ENCODE measurements at places on chromosomes 7 and 10.

DNA sequence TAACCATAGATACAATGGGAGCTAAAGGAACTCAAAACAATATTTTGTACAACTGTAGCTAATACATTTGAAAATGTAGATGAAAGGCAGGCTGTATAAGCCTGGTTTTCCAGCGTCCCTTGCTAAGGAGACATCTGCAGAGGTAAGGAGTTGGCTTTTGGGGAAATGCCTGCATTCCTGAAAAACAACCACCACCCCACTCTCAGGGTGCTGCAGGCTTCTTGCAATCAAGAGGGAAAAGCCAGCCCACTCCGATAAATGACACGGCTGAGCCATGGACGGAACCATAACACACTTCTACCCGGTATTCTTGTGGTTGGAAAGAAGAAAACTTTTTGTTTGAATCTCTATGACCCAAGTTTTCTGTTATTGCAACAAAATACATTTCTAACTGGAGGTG lies 200.3 kb downstream of the TEX36 start:
- DNase-seq: no peak

GRCh38 chr10:3624367-3624766 lies 160.6 kb downstream of the KLF6 start:
- DNase-seq: no peak

GRCh38 chr10:75292794-75293445 lies 57.2 kb upstream of the COMTD1 start:
- DNase-seq: no peak

DNA sequence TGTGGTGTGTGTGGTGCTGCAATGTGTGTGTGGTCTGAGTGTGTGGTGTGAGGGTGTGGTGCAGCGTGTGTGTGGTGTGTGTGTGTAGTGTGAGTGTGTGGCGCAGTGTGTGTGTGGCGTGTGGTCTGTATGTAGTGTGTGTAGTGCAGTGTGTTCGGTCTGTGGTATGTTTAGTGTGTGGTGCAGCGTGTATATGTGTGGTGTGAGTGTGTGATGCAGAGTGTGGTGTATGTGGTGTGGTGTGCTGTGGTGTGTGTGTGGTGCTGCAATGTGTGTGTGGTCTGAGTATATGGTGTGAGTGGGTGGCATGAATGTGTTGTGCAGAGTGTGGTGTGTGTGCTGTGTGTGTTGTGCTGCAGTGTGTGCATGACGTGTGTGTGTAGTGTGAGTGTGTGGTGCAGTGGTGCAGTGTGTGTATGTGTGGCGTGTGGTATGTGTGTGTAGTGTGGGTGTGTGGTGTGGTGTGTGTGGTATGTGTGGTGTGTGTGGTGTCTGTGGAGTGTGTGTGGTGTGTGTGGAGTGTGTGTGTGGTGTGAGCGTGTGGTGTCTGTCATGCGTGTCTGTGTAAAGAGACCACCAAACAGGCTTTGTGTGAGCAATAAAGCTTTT lies 31.0 kb upstream of the PODXL start:
- DNase-seq: no peak

- DNase-seq: no peak
Measured at GRCh38 chr10:121860810-121861209, 67.0 kb downstream of the ATE1 start.

DNA sequence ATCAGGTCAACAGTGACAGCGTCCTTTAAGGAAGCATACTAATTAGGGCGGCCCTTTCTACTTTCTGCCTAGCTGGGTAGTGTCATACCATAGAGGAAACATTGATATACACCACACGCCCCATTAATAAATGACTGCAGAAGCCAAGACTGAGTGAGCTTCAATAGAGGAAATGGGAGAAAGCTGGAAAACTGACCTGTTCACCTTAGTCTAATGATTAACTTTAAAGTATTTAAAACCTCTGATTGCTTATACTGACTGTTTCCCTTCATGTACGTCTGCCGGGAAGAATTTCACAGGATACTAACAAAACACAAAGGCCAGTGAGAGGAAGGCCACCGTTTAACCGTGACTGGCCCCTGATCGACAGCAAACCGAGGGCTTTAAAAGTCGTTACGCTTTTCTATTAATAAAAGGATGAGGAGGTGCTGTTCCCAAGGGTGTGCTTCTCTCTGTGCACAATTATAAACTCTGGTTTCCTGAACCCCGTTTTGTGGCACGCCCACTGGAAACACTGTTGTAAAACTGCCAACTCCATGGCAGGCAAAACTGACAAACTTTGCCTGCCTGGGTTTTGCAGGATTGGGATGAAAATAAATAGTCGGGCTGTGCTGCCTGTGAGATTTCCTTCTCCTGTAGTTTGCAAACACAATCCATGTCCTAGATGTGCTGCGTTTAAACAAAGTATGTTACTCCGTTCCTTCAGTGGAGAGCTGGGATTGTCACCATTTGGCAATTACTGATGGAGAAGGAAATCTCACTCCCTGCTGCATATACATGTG lies 137.6 kb downstream of the NRP1 start:
- no peak for DNase-seq

- peak; percentile 98 for DNase-seq
Measured at GRCh38 chr10:37857287-37858211, at the start of gene ZNF248. Gene ZNF248 (minus strand): TSS chr10:37857610. CDS start chr10:37856310, 1,300 bp downstream.

GRCh38 chr10:127410030-127410429 lies 139.1 kb upstream of the NPS start:
- no peak for DNase-seq

GRCh38 chr10:76514321-76514720 lies 1082.9 kb downstream of the LRMDA start:
- no peak for DNase-seq

GRCh38 chr7:66125052-66125694 lies 10.5 kb downstream of the CRCP start:
- DNase-seq: peak; percentile 46

DNA sequence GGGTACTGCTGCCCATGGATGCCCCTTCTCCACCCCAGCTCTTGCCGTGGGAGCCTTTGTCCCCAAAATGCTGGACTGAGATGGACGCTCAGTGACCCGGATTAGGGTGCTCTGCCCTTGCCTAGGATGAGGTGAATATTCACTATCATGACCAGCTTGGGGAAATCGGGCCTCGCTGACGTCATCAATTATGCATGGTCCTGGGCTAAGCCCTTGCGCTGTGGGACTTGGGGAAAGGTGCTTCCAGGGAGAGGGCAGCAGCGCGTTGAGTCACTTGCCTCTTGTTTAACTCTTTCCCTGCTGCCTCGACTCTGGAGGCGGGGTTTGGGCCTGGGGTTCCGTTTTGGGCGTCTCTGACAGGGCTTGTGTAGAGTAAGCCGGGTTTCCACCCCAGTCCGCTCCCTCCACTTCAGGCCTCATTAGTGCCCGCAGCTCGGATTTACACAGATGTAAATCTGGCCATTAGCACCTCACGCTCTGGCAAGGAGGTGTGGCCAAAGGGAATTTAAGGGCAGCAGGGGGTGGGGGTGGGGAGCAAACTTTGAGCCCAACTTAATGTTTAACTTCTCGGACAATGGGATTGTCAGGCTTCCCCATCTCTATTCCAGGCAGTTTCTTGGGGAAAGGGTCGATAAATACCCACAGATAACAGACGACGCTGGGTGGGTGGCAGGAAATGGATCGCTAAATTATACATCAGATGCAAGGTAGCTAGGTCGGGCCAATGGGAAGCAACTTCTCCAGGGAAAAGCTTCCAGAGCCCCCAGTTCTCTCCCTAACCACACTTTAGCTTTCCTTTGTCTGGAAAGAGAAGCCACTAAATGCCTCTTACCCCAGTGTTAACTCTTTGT lies 51.3 kb upstream of the TCF7L2 start:
- no peak for DNase-seq

DNA sequence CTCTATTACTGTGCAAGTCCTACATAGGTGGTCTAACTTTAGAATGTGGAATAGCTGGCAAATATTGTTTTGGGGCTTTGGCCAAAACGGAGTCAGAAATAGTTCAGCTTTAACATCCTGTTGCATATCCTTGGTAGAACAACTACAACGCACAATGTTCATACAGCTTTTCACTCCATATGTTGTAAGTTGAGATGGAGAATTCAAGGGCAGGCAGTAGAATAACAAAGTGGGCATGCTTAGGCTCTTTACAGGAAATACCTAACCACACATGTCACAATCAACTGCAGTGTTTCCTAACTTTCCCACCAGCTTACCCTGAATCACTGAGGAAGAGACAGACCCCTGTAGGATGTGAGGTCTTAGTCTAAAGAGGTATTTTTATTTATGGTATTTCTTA lies 122.3 kb downstream of the PPP1R3A start:
- no peak for DNase-seq

- no peak for DNase-seq
Measured at GRCh38 chr7:138917771-138918170, 63.4 kb downstream of the KIAA1549 start.

GRCh38 chr10:104043854-104044253 lies 41.8 kb downstream of the COL17A1 start:
- no peak for DNase-seq

GRCh38 chr7:94303118-94303517 lies 91.6 kb upstream of the COL1A2 start:
- no peak for DNase-seq

GRCh38 chr10:75150656-75151055 lies 39.2 kb downstream of the SAMD8 start:
- DNase-seq: no peak

DNA sequence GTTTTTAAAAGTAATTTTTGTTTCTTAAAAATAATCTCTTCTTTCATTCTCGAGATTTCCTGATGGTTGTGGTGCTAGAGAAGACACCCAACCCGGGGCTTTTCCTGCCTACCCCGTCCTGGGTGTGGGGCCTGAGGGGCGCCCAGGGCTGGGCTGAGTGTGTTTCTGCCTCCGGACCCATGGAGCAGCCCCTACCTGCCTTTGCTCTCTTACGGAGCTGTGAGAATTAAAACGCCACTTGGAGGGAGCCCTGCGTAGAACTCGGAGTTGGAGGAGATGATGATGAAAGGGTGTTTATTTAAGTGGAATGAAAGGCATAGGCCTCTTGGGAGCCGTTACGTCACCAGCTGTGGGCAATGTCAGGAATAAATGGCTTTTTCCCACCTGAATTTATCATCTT lies 261.8 kb upstream of the SHH start:
- DNase-seq: no peak

DNA sequence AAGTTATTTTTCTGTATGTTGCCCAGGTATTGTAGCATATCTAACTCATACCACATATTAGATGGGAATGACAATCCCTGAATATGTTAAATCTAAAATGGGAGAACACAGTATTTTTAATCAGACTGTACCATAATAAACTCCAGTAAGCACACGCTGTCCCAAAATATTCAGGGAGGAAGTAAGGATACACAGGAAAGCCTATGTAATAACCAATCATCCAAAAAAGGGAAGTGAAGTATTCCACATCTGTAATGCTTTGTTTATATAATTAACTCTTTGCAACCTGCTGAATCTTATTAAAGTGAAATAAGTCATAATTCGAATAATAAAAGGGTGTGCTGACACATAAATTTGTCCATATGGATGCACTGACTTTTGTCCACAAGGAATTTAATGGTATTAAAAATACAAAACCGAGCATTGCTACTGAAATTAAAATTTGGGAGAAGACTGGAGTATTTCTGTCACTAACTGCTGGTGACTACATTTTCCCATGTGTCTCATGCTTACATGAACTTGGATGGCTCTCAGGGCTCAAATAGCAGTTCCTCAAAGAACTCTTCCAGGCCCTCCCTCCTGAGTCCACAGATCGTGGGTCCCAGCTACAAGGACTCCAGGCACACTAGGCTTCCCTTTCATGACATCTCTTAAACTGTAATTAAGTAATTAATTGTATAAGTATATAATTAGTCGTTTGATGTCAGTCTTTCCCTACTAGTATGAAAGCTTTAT lies 120.6 kb downstream of the NEBL start:
- no peak for DNase-seq

DNA sequence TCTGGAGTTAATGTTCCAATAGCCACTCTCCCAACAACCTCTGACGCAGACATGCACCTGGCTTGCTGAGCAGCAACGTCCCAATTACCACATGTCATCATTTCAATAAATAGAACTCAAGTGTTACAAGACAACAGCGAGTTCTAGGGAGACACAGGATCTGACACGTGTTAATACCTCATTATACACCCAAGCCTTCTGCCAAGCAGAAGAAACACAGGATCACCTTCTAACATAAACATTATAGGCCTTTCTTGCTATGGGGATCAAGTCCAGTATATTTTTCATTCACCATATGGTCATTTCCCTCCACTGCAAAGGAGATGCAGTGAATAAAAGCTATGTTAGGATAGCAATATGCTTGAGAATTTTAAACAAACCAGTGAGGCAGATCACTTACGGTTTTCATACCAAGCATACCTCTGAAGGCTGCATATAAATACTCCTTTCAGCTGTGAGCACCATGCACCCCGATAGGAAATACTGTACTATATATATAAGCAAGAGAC lies 74.2 kb downstream of the JAZF1 start:
- no peak for DNase-seq

GRCh38 chr7:123502201-123502600 lies 32.2 kb downstream of the IQUB start:
- DNase-seq: no peak

GRCh38 chr10:30823651-30824050 lies 194.1 kb upstream of the LYZL2 start:
- no peak for DNase-seq

DNA sequence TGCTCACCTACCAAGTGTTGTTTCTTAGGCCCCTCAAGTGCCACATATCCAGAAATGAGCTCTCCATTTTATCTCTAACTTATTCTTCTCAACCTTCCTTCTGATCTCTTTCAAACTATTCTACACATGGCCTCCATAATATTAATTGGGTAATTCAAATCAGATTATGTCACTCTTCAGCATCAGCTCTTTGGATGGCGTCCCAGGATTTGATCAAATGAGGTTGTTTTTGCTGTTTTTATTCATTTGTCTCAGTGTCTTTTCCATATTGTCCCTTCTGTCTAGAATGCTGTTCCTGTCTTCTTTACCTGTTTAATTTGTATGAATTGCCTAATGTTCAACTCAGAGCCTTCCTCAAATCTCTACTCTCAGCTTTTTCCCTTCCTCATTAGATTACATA lies 234.6 kb upstream of the CXCL12 start:
- no peak for DNase-seq

GRCh38 chr10:118799777-118800176 lies 45.0 kb upstream of the CACUL1 start:
- no peak for DNase-seq

DNA sequence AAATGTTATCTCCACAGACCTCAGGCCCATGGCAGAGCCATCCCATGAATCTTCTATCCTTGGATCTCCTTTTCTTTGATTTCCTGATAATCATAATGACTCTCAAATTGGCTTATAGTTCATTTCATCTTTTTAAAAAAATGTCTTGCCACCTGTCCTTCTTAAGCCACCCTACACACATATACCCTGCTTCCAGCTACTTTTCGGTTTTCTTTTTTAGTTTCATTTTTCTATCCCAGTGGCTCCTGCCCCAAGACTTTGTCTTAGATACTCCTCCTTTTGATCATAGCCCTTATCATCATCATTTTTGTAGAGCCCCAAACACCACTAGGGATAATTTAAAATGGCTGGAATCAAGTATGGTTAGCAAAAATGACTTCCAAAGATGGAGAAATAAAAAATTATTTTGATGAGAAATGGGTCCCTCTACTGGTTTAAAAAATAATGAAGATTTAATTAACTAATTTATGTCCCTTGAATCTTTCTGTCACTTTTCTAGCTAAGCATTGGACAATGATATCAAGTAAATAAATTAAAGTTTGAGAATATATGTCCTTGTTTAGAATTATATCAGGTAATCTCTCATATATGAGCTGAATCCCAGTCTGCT lies 277.3 kb upstream of the SEMA3D start:
- DNase-seq: no peak
